AG04450 (cell line): ENCODE measurements at places on chromosomes 12 and 14. TPM values are rescaled to one million over a fixed set of nuclear protein-coding genes. Genes with fewer than 3 reads are reported as not detected.
A peak's percentile ranks its signal among the peaks of the same experiment; 100 is the strongest.

GRCh38 chr12:80033448-80033847 lies 65.9 kb upstream of the OTOGL start:
- DNase-seq, result peak; percentile 50

TRHDE gene
- polyA plus RNA-seq, result 71.1 and 90.7 TPM in 2 replicates

DNA sequence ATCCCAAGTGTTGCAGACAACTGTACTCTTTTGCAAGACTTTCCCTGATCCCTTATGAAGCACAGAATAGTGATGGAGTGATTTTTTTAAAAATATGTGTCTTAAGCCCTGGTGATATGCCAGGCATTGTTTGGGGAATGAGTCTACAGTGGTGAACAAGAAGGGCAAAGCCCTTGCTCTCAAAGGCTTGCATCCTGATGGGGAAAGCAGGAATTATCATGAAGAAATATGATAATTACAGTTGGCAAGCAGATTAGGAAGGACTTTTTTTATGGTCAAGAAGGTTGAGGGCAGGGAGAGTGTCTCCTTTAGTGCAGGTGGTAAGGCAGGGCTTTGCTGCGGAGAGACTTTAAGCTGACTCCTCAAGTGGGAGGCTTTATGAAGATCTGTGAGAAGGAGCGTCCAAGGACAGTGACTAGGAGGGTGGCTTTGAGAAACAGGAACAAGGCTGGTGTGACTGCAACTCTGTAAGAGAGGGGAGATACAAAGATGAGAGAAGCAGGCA lies 100.2 kb downstream of the SYNE2 start:
- DNase-seq, result no peak

DNA sequence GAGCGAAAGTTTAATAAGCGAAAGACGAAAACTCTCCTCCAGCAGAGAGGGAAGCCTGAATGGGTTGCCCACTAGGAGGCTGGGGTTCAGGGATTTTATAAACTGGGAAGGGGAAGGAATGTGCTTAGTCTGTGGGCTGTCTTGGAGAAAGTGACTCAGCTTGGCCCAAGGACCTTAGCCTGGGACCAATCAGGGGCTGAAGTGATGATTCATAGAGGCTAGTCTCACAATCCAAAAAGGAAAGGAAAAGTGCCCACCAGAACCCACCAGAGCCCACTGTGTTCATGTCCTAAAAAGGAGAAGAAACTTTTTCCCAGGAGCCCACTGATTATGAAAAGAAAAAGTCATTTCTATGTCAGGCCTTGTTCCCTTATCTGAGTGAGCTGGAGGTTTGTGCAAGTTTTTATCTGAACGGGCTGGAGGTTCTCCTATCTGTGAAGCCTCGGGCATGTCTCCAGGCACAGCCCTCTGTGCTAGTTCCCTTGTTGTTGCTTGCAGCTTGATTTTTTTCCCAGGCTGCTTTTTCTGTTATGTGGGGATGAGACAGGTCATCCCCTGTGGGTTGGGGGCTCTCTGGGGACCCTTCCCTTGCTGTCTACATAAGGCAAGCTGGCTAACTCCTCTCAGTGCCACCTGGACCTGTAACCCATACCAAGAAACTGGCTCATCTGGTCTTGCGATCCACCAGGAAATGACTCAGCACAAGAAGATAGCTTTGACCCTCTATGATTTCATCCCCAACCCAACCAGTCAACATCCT lies 8.3 kb upstream of the GOLGA5 start:
- DNase-seq, result peak; percentile 72

DNA sequence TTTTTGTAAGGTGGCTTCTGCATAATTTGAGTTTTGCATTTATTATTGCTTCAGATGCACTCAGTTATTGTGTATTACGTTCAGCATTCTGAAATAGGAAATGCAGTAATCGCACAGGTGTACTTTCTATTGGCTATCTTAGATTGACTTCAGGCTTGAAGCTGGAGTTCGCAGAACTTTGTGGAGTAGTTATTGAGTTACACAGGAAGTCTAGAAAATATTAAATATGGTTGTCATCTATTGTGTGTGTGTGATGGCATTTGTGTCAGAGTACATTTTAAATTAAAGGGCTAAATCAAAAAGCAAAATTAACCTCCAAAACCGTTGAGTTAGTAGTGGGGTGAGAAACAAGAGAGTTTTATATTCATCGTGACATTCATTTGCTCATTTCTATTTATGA lies 2.7 kb downstream of the ARID2 start:
- DNase-seq, result no peak

GRCh38 chr12:66030217-66030781 lies 100.3 kb downstream of the LLPH start:
- no peak for DNase-seq

GRCh38 chr12:47799357-47799955 lies 20.2 kb downstream of the HDAC7 start:
- no peak for DNase-seq
